CD4-positive, alpha-beta T cell treated with Interleukin-4 for 1 hour (primary cell): ENCODE measurements at places on chromosomes 2 and 18.

- no peak for DNase-seq
Measured at GRCh38 chr2:159832858-159833257, 34.9 kb upstream of the CD302 start.

DNA sequence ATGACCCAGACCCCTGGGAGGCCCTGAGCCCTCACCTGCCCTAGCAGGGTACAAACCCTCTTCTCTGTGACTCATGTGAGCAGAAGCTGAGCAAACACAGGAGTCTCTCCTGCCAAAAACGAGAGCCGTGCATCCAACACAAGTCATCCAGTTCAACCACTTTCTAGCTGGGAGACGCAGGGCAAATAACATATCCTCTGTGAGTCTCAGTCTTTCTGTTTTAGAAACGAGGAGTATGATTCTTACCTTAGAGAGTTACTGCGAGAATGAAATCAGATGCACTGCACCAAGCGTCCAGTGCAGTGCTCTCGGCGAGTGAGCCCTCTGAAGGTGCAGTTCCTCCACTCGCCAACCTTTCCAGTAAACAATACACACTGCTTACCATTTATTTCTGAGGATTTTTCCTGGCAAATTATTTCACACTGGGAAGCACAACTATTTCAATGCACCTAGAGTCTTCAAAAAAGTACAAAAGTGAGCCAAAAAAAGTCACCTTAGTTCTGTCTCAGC lies 331.8 kb upstream of the MYT1L start:
- no peak for DNase-seq

GRCh38 chr18:77098029-77098428 lies 34.6 kb downstream of the MBP start:
- no peak for DNase-seq

GRCh38 chr2:26412091-26412673 lies 10.5 kb downstream of the DRC1 start:
- peak; percentile 16 for DNase-seq

DNA sequence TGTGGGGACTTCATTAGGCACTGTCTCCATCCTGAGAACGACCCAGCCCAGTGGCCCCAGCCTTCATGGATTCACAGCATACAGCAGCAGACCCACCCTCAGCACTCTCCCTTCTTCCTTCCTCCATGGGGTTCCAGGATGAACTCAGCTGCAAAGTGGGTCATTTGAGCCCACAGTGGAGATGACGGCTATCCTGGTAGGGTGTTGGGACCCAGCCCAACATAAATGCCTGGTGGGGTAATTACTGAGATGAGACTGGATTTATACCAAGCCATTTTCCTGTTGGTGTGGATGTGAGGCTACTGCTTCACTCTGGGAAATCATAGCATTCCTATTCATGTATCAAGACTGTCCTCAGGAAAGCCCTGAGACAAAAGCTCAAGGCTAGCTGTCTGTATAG lies 536.7 kb upstream of the TNP1 start:
- DNase-seq: no peak

- DNase-seq: no peak
Measured at GRCh38 chr2:96775160-96775559, 14.5 kb downstream of the CNNM4 start.

GRCh38 chr2:221972813-221973478 lies 325.9 kb downstream of the PAX3 start:
- DNase-seq: no peak

GRCh38 chr18:53153281-53153680 lies 813.3 kb downstream of the DCC start:
- no peak for DNase-seq

DNA sequence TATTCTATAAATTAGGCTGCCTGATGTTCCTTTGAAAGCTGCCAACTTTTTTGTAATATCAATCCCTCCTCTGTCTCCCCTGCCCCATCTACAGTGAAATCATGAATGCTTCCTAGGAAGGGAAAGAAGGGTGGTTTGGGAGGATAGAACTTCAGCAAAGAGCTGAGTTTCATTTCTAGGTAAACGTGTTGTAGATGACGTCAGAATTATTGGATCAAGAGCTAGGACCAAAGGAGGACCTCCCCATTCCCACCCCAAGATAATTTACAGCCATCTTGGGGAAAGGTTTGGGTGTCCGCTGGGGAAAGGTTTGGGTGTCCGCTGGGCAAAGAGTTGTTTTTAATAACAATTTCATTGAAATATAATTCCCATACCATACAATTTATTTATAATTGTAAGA lies 11.2 kb upstream of the ANKRD53 start:
- DNase-seq: no peak

DNA sequence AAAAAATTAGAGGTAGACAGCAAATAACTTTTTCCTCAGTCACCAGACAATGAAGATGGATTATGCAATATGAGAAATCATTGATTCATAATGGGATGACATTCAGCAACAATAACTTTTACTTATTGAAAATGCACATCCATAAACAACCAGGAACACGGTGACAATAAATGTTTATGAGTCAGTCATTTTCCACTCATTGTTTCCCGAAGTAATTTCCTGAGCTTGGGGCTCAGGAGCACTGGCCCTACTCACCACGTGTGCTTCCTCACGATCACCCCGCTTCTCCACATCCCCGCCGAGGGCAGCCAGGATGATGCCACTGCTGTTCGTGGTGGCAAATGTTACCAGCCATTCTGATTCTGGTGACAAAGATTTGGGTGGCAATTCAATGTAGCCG lies 156.3 kb downstream of the LAMA1 start:
- DNase-seq: no peak

DNA sequence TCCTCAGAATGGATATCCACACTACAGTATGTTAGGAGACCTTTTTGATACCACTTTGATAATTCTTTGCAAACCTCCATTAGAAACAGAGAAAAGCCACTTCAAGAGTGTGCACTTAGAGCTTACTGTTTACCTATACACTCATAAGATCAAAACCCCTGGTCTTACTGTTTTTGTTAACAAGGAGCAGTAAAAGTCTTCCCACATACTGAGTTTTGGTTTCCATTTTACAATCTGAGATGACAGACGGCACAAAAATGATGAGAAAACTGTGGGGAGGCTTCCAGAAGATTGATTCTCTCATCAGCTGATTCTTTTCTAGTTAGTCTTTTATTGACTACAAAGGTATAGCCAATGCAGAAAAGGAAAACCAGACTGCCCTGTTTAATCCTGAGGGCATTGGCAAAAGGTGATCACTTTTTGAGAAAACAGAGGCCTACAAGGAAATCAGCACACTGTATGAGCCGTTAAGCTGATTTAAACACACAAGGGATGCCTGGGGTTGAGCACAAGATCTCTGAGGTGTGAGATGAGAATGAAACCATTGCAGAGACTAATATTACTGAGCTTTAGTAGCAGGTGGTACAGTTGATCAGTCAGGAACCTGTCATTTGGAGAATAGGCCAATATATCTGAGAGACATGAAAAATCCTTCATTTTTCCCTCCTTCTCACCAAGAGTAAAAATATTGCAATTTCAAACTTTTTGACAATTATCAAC lies 368.6 kb downstream of the GRB14 start:
- no peak for DNase-seq
